WERI-Rb-1 (cell line): ENCODE measurements at places on chromosomes 2 and 18.

GRCh38 chr2:217086718-217087117 lies 226.9 kb upstream of the TNP1 start:
- no peak for DNase-seq

DNA sequence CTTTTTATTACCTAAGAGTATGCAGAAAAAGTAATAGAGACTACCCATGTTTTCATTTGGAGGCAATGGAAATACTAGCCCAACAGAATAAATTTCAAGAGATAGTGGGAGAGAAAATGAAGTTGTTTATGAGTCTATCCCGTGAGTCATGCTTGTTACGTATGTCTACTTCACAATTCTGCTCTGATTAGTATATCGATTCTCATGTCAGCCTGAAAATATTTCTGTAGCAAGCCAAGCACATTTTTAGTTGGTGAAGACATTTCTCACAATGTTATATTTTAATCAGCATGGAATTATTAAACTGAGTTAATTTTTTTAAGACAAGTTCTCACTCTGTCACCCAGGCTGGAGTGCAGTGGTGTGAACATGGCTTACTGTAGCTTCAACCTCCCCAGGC lies 346.1 kb downstream of the RPRM start:
- DNase-seq = no peak

- peak; percentile 93 for DNase-seq
Measured at GRCh38 chr2:60553495-60554073, at the start of gene BCL11A. TSS of gene BCL11A (minus strand) at chr2:60553654. CDS start at chr2:60553270, 384 bp downstream.

DNA sequence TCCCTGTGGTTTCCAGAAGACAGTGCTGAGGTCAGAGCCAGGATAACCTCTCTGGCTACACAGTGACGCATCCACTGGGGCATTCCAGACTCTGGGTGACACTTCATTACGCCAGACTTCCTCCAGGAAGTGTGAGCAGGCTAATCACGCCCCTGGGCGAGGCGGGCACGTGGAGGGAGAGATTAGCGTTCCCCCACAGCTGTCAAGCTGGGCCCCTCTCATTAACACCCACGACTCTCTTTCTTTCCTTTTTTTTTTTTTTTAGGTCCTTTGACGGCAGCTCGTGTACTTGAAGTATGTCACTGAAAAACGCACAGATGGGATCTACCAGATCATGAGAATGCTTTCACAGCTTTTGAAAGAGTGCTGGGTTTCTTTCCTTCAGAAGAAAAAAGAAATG lies 274.6 kb downstream of the AFF3 start:
- peak; percentile 16 for DNase-seq

GRCh38 chr2:134513465-134513804 lies 205.4 kb downstream of the TMEM163 start:
- no peak for DNase-seq

GRCh38 chr2:36476411-36476810 lies 120.8 kb downstream of the CRIM1 start:
- DNase-seq = no peak

DNA sequence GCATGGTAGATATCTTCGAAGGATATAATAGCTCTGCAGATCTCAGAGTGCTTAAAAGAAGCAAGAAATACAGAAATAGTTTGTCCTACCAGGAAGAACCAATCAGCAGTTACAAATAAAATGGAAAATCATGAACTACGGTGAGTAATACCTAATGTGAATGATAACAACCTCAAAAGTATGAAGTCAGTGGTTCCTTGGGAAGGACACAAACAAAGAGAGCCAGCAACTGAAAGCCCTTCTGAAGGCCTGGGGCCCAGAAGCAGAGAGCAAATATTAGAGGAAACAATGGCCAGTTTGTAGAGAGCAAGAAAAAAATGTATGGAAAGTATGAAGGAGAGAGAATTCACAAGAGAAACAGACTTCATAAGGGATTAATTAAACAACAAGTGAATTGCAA lies 226.8 kb upstream of the CHST9 start:
- DNase-seq = no peak

- DNase-seq = peak; percentile 66
Measured at GRCh38 chr2:88765154-88765888, 73.8 kb downstream of the RPIA start.

GRCh38 chr18:61574665-61575064 lies 241.4 kb downstream of the CDH20 start:
- no peak for DNase-seq

- DNase-seq = no peak
Measured at GRCh38 chr2:230694241-230694640, 18.4 kb upstream of the CAB39 start.

DNA sequence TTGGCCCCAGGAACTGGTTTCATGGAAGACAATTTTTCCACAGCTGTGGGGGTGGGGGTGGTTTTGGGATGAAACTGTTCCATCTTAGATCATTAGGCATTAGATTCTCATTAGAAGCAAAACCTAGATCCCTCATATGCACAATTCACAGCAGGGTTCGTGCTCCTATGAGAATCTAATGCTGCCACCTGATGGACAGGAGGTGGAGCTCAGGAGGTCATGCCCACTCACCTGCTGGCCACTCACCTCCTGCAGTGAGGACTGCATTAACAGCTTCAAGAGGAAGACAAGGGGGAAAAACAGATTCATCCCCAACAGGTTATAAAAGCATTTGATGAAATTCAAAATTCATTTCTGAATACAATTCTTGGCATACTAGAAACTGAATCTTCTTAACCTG lies 38.5 kb downstream of the THAP4 start:
- peak; percentile 46 for DNase-seq

DNA sequence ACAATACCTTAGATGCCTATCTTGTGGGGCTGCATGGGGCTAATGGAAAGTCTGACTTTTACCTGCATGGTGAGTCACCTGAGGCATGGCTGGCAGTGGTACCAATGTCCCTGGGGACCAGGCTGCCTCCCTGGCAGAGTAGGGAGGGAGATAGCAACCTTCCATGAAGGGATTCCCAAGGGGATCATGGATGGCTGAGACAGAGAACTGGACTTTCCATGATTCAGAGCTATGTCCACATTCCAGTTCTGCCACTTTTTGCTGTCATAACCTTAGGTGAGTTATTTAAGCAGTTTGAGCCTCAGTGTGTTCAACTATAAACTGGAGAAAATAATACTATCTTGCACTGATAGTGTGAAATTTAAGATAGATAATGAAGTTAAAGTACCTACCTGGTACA lies 178.6 kb downstream of the SETBP1 start:
- DNase-seq = no peak

- no peak for DNase-seq
Measured at GRCh38 chr2:242031481-242032019, 162.0 kb downstream of the RTP5 start.

- no peak for DNase-seq
Measured at GRCh38 chr2:161085149-161085548, 75.1 kb upstream of the TANK start.

GRCh38 chr2:33321236-33321771 lies 155.1 kb upstream of the RASGRP3 start:
- no peak for DNase-seq

DNA sequence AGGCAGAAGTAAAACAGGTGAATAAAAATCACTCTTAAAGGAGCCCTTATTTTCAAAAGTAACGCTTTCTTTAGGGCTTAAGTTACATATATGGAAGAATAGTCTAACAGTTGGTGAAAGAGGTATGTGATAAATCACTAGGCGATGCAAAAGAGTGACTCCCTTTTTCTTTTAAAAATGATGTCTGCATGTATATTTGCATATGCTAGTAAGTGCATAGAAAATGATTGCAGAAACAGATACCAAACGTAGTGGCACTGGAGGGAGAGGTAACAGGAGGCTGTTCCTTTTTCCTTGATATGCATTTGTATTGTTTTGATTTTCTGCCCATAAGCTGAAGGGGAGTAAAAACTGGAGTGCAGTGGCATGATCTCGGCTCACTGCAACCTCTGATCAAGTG lies 158.3 kb downstream of the PRPF40A start:
- no peak for DNase-seq

DNA sequence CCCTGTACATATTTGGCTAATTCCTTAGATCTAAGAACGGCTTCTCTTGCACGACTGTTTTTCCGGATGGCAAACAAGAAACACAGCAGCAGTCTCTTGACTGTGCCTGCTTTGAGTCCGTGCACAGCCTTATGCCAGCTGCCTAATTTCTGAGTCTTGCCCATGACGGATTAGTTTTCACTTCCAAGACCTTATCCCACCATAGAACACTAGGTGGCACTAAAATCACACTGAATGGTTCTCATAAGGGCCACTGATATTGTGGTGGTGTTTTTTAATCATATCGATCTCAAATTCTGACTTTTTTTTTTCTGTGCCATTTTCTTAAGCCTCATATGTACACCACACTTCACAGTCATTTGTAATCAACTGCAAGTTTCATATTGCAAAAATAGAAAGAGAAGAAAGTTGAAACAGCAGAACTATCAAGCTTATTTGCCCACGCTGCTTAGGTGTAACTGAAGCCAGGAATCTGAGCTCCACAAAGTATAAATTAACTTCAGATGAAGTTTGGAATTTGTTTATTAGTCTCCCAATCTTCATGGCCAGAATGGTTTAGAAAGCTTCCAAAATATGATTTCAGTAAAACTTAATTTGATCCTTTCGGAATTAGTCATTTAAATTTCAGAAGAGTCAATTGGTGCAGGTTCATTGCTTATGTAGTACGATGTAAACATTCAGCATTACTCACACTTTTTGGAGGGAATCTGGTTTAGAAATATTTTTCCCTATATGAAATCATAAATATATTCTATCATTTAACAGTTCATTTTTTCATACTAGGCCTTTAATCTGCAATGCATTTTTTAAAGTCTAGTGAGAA lies 45.5 kb upstream of the SCN7A start:
- DNase-seq = peak; percentile 33

DNA sequence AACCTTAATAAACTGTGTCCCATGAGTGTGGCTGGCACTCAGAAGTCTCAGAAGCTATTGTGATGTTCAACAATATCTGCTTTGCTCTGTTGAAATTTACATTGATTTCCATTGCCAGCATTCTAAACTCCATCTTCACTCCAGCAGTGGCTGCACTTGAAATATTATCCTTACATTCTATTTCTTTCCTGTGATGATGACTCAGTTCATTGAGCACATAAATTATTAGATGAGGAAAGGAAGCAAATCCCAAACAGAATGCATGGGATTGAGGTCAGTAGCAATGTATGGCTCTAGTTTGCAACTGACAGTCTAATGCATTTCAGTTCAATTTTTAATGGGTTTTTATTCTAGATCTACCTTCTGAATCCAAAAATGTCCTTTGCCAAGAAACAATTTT lies 92.4 kb upstream of the TTN start:
- no peak for DNase-seq

GRCh38 chr2:49490710-49491109 lies 336.4 kb upstream of the FSHR start:
- peak; percentile 79 for DNase-seq

GRCh38 chr2:228705318-228705717 lies 523.8 kb upstream of the SPHKAP start:
- no peak for DNase-seq

DNA sequence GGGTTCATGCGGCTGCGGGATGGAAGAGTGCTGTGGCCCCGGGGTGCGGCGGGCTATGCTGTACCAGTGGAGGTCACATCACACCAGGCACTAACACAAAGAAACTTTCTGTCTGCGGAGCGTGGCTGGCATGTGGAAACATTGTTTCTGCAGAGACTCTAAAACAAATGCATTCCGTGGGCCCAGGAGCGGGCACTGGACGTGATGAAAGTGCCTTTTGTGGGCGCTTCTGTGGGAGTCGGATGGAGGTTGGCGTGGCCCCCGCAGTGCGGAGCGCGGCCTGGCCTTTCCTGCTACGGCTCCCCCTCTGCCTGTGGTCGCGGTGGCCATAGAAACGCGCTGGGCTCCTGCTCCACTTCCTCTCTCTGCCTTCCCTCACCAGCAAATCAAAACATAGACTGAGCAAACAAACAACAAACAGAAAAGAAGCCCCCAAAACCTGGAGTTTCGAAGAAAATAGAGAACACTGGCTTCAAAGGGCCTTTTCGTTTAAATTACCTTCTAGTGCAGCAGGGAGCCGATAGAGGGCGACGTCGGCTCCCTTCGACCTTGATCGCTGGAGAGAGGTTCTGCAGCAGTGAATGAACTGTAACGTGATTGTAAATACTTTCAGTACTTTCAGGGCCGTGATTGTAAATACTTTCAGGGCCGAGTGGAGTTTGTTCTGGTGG lies 51.4 kb downstream of the KIF5C start:
- peak; percentile 42 for DNase-seq

DNA sequence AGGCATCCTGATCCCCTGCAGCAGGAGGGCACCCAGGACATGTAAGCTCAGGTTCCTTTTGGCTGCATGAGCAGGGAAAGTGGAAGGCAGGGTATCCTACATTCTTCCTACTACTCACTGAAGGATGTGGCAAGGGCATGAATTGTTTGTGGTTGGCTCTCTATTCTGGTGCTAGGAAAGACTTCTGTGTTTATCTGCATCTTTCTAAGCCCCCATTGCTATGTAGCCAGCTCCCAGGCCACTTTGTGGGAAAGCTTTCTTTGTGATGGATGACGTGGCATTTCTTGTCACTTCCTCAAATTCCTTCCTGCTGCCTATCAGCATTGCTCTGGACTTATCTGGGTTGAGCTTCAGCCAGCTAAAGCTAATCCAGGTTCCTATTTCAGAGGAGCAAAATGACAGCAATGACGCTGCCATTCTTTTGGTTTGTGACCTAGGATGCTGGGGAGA lies 46.2 kb downstream of the MEIS1 start:
- DNase-seq = peak; percentile 39

GRCh38 chr2:97763176-97763845 lies 49.9 kb downstream of the ZAP70 start:
- DNase-seq = no peak

GRCh38 chr18:25826823-25827222 lies 263.6 kb downstream of the SS18 start:
- DNase-seq = no peak

GRCh38 chr2:78928502-78928901 lies 97.0 kb upstream of the REG3G start:
- no peak for DNase-seq

DNA sequence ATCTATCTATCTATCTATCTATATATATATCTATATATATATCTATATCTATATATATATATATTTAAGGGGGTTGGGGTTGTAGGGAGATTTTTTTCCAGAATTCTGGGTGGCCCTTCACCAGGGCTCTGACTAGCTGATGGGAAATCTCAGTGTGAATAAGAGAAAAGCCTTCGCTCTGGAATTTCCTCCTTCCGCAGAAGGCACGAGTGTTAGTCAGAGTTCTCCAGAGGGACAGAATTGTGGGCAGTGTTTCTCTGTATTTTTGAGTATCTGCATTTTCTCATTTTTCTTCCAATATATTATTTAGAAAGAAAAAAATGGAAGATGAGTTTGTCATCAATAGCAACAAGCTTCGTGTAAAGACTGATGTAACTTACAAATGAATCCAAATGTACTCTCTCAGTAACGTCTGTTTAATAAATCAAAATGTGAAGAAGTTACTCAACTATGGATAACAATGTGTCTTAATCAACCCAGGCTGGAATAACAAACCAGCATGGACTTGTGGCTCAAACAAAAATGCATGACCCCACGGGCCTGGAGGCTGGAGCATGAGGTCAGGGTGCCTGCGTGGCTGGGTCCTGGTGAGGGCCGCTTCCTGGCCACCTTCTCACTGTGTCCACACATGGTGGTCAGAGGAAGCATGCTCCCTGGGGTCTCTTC lies 10.6 kb upstream of the SNTG2 start:
- DNase-seq = no peak
